Mesenteric fat pad (tissue), 1 donor: ENCODE measurements at places on chromosomes 5 and 9.

DNA sequence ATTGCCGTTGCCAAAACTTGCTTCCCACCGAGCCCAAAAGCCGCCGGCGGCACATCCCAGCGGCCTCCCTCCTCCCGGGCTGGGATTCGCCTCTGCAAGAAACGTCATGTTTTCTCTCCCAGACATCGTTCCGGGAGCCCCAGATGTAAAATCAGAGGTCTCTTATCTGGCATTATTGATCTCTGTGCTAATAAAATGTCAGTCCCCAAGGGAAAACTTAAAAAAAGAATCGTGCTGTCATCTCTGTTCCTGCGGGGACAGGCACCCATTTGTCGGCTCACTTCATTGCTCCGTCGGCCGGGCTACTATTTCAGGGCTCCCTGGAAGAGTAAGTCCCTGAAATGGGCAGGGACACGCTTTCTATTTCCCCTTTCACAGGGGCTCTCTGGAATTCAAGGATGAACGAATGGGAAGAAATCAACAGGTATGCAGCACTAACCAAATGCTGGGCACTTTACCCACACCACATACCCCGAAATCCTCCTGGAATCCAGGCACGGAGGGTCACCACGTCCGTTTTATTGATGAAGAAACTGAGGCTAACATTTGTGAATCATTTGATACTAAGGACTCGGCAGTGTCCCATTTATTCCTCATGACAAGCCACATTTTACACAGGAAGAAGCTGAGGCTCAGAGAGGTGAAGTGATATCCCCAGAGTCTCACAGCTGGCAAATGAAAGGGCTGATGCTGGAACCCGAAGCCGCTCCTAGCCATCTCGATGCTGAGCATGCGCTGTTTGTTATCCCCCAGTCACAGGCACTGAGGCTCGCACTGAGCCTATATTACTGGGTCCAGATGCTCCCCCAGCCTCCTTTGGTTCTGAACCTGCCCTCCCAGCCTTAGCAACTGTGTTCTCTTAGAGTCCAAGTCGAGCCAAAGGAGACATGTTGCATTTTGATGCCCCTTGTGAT lies 35.7 kb upstream of the MSX2 start:
- no peak for DNase-seq

GRCh38 chr5:66554884-66555283 lies 41.3 kb upstream of the MAST4 start:
- DNase-seq = no peak

DNA sequence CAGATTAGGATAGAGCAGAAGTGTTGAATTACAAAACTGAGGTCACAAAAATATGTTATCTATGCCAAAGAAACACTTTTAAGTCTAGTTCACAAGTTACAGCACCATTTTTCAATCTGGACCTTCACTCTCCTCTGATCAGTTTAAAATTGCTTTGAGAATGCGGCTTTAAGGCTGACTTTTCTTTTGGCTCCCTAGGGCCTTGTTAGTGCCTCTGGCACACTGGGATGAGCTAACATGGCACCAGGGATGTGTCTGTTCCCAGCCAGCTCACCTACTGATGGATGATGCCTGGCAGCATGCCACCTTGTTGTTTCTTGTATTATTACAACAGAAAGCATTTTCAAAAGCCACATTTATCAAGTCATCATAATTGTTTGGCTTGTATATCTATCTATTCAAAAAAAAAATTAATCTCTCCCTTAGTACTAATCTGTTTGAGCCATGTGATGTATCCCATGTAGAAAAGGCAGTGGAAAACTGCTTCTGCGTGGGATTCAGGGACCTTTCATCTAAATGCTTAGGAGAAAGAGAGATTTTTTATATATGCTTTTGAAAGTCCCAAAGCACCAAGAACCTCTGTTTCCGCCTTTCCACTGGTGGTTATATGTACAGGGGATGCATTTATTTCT lies 46.6 kb downstream of the ADAMTSL1 start:
- no peak for DNase-seq

- no peak for DNase-seq
Observed at GRCh38 chr5:139385061-139386049, 2.3 kb upstream of the SLC23A1 start.

DNA sequence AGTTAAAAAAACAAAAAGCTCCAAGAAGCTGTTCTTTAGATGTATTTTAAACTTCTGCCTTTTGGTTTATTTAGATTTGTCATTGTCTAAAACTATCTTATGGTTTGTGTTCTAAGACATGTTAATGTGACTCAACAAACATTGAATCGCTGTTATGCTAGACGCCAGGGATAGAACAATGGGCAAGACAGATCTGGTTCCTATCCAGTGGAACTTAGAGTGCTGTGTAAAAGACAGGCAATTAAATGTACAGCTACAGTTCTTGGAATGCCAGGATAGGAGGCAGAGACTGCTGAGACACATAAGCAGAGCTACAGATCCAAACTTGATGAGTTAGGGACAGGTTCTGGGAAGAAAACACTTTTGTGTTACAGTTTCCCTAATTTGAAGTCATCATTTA lies 22.4 kb downstream of the LYRM7 start:
- DNase-seq = no peak

DNA sequence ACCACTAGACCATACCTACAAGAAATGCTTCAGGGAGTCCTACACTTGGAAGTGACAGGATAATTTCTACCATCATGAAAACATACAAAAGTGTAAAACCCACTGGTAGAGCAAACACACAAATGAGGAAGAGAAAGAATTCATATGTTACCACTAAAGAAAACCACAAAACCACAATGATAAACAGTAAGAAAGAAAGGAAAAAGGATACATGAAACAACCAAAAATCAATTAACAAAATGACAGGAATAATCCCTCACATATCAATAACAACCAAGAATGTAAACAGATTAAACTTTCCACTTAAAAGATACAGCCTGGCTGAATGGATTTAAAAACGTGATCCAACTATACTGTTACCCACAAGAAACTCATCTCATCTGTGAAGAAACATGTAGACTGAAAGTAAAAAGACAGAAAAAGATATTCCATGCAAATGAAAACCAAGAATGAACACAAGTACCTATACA lies 83.4 kb downstream of the LPAR1 start:
- DNase-seq = no peak

- DNase-seq = no peak
Observed at GRCh38 chr5:127061956-127062355, 11.3 kb downstream of the C5orf63 start.

- no peak for DNase-seq
Observed at GRCh38 chr5:142798099-142798770, 28.1 kb downstream of the ARHGAP26 start.

DNA sequence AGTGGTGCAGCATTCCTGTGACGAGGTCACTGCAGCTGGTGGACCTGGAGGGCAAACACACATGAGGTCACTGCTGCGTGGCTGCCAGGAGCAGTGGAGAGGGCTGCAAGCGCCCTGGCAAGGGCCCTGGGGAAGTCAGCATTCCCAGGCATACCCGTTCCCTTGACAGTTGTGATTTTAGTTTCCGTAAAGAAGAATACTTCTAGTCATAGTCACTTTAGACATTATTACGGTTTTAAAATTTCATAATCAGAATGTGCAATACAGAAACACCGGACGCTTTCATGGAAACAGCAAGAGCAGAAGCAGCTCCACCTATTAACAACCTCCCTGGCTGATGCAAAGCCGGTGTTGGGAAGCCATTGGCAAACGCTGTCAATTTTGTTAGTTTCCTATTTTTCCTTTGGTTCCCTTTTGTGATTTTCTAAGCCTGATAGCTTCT lies 129.8 kb downstream of the GADD45G start:
- no peak for DNase-seq

- DNase-seq = no peak
Observed at GRCh38 chr5:6713274-6714225, at the start of gene TENT4A. TENT4A (plus strand) TSS chr5:6713432; CDS start chr5:6713984, 552 bp downstream.

DNA sequence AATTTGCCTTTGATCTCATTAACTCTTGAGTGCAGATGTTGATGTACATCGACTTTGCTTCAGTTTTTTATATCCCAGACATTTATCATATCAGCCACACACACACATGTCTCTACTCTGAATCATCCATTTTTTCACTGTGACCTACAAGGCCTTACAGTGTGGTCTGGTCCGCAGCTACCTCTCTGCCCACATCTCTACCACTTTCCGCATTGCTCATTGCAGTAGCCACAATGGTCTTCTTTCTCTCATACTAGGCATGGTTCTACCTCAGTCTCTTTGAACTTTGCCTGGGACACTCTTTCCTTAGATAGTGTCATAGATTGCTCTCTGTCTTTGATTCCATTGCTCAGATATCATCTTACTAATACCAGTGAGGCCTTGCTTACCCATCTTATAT lies 87.9 kb upstream of the FSD1L start:
- no peak for DNase-seq

GRCh38 chr5:89276566-89277305 lies 393.8 kb upstream of the MEF2C start:
- no peak for DNase-seq

DNA sequence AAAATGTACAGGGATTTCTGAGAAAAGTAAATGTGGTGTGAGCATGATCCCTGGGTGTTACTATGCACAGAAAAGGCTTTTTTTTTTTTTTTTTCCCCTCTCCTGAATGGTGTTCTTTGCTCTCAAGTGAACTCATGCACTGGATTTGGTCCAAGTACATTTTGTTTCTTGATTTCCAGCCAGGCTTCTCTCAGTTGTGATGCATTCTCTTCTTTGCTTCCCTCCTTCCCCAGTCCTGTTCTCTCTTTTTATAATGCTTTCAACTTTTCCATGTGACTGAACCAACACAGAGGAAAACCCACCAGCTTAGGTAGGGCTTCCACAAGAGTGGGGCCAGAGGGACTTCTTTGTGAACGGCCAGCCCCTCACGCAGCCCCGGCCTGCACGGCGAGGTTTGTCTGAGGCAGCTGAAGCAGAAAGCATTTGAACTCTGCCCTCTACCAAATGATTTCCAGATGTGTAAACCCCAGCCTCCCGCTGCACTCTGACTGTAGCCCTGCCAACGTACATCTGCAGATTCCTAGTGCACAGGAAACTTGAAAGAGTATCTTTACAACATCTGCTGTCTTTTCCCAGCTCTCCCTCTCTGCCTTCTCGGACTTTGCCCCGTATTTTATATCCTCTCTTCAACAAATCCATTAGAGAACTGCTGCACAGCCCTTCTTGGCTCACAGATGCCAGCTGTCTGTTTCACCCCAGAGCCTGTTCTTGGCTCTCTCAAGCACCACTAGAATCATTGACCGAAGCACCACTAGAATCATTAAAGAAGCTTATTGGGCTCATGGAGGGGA lies 71.8 kb upstream of the CD180 start:
- DNase-seq = no peak

DNA sequence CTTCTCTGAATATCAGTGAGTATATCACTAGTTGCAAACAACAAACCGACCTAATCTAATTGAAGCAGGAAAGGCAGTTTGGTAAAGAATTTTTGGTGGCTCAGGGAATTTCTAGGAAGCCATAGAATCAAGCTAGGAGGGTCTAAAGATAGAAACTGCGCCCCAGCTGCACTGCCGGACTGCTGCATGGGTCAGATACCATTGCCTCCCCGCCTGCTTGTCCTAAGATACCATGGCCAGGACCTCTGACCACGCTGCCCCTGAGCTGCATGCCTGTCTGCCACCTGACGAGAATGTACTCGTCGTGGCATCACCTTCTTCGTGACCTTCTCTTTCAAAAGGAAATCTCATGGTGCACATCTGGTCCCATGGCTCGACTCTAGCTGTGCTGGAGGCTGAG lies 439.0 kb downstream of the ZSWIM6 start:
- DNase-seq = no peak

DNA sequence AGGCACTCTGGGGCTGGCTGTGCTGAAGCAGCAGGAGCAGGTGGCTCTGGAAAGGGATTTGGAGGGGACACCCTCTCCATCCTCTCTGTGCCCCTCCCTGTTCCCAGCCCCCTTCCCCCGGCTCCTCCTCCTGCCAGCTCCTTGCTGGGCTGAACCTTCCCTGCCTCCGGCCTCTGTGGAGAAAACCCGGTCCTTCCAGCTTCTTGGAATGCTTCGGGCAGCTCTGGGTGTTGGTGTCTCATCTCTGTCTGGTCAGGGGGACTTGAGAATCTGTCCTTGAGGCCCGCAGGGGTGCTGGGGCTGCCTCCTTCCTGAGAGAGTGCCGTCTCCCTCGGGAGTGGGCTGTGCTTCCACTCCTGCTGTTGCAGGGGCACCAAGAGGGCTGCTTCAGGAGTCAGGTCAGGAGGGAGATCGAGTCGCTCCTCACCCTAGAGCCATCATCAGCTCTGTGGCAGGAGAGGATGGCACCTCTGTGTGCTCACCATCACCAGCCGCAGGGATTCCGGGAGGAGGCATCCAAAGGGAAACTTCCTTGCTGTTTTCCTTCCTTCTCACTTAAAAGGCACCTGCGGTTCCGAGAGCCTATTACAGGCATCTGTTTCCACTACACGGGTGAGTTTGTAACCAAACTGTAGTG lies 30.6 kb downstream of the NDUFS6 start:
- peak; percentile 77 for DNase-seq

GRCh38 chr5:160251406-160252155 lies 22.3 kb downstream of the FABP6 start:
- DNase-seq = no peak
